ENCODE measurements at places on chromosomes 5 and 9. TPM values are rescaled to one million over a fixed set of nuclear protein-coding genes. Genes with fewer than 3 reads are reported as not detected.
A peak's percentile ranks its signal among the peaks of the same experiment; 100 is the strongest.

DNA sequence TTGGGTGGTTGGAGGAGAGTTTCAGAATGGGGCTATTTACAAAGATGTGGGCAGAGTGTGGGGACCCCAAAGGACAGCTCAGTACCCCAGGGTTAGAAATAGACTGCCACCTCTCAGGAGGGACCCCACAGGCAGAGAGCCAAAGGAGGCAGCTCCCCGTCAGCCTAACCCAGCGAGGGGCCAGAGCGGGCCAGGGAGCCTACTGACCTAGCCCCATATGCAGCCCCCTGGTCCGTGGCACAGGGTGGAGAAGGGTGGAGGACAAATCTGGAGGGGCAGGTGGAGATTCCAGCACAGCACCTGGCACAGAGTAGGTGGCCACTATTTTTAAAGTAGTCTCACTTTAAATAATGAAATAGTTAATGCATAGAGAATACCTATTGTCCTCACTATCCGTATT, 67.2 kb upstream of the ANGPTL2 start:
- DNase-seq = no peak

DNA sequence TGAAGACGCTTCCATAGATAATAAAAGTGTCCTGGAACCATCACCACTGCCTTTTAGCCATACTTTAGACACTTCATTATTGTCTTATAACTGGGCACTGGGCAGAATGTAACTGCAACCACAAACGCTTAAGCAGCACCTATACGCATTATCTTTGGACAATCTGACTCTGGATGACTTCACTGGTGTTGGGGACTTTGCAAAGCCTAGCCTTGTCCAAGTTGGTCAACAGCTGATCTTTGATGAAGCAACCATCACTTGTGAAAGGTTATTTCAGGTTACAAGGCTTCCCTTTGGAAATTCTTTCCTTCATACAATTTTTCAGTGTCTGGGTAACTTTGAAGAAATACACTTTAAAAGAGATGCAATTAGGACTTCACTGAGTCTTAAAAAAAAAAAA, 77.8 kb upstream of the ZNF462 start:
- no peak for DNase-seq

DNA sequence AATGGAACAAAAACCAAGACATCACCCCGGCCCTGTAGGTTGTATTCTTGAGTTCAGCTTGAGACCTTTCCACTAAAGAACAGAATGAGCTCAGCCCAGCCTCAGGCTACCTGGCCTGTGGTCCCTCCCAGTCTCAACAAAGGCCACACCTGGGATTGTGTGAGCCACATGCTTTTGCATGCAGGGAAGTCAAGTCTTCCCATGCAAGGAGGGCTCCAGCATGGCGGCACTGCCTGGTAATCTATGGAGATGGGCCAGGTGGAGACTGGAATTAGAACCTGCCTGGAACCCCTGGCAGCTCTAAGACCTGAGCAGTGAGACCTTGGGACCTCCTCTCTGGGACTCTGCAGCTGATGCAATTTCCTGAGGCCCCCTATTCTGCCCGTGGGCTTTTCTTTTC, 49.4 kb upstream of the OTULINL start:
- no peak for DNase-seq

DNA sequence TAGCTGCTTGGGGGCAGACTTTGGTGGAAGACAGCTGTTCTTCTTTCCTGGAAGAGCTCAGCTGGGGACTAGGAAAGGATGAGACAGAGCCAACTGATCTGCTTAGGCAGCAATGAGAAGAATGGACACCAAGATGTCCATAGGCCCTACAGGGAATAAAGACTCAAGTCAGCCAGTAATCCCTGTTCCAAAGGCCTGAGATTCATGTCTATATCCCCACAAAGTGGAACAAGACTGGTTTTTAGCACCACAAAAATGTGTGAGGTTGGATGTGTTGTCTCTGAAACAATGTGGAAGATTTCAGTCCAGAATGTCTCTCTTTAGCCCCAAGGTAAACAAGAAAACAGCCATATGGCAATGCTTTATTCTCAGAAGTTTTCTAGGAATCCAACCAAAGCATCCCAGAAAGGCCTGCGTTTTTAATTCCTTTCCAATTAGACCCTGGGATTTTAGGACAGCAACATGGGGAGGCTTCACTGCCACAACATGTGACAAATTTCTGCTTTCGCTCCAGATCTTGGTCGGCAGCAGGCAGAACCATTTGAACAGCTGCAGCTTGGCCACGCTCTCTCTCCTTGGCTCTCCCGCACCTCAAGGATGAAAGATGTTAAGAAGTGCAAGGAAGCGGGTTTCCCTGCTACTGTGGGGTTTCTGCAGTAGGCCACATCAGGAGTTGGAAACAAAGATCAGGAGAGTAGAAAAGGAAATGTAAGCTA, 245.1 kb downstream of the FSTL4 start:
- DNase-seq = no peak

- no peak for DNase-seq
These were observed 408.2 kb upstream of the PRR16 start for GRCh38 chr5:120055858-120056257.

DNA sequence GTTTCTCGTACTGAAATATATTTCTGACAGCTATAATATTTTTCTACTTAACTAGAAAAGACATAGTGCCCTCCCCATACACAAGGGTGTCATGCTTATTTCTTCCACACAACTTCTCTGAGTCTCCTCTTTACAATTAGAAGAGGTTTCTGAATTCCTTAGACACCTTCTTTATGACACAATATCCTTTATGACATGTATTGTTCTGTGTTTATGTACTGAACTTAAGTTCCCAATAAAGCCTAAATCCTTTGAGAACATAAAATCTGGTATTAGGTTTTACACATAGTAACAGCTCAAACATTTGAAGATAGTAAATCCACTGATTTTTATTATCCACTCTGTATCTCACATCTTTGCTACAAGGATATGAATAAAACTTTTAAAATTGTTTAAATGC, 32.5 kb downstream of the GRAMD2B start:
- no peak for DNase-seq

DNA sequence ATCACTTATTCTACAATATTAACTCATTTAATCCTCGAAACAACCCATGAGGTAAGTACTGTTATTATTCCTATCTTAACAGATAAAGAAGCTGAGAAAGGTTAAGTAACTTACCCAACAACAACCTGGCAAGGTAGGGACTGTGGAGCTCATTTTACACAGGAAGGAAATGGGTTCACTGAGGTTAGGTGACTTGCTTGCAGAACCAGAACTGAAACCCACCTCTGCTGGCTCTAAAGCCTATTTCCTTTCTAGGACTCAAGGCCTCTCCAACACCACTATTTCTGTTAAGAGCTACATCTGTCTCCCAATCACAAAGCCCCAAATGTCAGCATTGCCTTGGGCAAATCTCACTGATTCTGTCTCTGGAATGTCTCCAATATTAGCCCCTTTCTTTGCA, 38.9 kb upstream of the IFNK start:
- DNase-seq = no peak

DNA sequence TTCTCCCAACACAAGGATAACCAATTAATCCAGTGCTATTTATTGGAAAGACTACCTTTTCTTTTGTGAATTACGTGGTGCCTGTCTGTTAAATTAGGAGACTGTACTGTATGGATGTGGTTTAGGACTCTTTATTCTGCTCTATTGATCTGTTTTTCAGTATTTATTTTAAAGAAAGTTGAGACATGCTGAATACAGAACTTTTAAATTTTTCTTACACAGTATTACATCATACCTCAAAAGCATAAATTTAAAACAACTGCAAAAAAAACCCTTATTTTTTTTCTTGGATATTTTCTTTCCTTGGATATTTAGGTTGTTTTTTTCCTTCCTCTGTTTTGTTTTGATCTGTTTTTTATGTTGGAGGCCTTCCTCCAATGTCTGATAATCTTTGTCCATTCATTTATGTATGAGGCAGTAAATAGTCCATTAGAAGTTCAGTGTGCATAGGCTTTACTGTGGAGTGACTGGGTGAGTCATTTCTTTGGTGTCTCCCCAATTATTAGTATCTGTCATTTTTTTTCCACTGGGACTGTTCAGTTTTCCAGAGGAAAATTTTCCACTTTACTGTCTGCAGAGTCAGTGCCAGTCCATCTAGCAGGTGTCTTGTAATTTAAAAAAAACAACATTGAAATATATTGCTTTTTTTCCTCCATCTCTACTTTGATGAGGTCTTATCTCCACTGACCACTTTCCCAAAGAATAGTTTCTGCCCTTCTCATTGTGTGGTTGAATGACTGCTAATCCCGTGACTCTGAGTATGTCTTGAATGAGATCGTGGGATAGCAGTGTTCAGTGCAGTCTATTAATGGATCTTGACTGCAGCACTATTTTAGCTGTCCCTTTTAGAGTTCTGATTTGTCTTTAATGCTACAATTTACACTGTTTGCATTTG, 15.2 kb downstream of the CYSTM1 start:
- no peak for DNase-seq

GRCh38 chr5:155822177-155822576, 504.8 kb upstream of the SGCD start:
- peak; percentile 5 for DNase-seq

DNA sequence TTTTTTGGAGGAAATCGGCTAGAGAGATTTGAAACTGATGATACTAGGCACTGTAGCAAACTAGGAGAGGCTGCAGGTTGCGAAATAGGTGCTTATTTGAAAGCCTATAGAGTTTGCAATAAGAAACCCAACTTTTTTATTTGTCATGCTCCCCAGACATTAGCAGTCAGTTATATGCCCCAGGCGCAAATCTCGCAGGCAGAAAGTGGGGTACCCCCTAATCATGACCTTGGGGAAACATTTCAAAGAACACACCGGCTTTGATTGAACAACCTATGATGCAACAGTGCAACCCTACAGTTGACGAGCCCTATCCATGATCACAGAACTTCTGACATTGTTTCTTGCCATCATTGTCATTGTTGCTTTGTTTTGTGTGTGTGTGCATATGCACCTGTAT, 510.5 kb downstream of the RAB3C start:
- no peak for DNase-seq

DNA sequence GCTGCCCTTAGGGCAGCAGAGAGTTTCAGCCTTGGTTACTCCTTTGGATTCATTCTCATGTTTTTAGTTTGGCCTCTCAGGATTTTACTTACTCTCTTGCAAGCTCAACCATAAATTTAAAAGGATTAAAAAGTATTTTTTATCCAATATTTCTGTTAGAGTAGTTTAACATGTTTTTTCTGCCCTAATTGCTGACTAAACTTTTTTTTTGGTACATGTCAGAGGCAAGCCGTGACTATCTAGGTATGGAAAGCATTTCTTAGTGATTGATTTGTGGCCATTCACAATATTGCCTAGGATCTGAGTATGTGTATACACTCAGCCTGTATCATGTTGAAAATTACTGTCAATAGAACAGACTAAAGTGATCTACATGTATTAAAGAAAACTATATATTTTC, 92.1 kb downstream of the MELK start:
- DNase-seq = no peak

GRCh38 chr5:90983148-90983547, 400.0 kb downstream of the ARRDC3 start:
- DNase-seq = peak; percentile 95

- no peak for DNase-seq
These were observed 185.4 kb upstream of the SEMA6A start for GRCh38 chr5:116759860-116760640.

DNA sequence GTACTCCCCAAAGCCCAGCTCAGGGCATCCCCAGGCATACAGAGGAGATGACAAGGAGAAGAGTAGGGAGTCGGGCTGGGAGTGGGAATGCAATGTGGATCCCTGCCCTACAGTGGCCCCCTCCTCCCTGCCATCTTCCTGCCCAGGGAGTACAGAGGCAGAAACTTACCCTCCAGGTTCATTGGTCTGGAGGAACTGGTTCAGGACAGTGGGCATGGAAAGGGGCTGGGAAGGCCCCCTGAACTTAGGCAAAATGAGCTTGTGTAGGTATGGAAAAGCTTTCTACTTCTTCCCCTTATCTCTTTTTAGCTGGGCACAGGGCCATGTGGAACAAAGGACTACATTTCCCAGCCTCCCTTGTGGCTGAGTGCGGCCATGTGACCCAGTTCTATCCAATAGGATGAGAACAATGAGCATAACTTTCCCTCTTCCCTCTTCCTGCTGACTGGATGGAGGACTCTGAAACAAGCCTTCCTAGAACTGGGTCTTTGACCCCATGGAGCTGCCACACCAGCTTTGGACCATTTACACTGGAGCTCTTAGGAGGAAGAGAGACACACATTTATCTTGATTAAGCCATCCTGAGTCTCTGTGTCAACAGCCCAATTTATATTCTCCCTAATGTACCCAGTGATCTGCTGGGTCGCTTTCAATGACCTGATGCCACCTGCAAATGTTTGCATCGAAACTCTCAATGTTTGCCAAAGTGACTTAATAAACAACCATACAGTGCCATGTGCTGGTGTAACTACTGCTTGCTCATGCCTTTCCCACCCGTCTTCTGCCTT, 25.0 kb upstream of the HMCN2 start:
- DNase-seq = peak; percentile 68

DNA sequence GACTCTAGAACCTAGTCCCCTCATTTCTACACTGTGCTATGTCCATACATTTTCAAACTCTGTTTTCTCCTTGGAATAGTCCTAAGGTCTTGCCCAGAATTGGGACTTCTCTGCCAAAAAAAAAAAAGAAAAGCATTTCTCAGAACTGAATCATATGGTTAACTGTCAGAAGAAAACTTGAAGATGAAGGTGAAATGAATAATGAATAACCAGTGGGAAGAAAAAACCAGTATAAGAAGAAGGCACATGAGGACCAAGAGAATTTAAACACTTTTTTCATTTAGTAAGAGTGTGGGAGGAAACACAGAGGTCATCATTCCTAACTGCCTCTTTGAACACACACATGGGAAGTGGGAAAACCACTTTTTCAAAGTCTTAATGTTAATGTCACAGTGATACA, 197.7 kb downstream of the PRELID2 start:
- no peak for DNase-seq

GARIN3 gene
- not detected for polyA plus RNA-seq

CARD9 gene
- polyA plus RNA-seq = 0.94 TPM

INSL6 gene
- not detected for polyA plus RNA-seq

OLFML2A gene
- polyA plus RNA-seq = 11.3 TPM

MYOZ3 gene
- polyA plus RNA-seq = 0.09 TPM

NPR3 gene
- polyA plus RNA-seq = 18.0 TPM

All from A549 (cell line).